ENCODE measurements at places on chromosomes 4 and X. TPM values are rescaled to one million over a fixed set of nuclear protein-coding genes. Genes with fewer than 3 reads are reported as not detected.

The CHIC1 gene
- polyA plus RNA-seq, result not detected

The ATG4A gene
- 3.0 TPM for polyA plus RNA-seq

The POU4F2 gene
- polyA plus RNA-seq, result not detected

The MAGED4 gene
- 32.1 TPM for polyA plus RNA-seq

The USP17L10 gene
- polyA plus RNA-seq, result not detected

- no peak overlapping the region for H3K27ac ChIP-seq
- no peaks in the 10 kb centered on the region for H3K4me1 ChIP-seq
- H3K36me3 ChIP-seq, result no peaks in the 10 kb centered on the region
- H3K27me3 ChIP-seq, result no peaks in the 10 kb centered on the region
- H3K4me3 ChIP-seq, result no peak overlapping the region
These were observed 1071.5 kb downstream of the PCDH7 start for GRCh38 chr4:31791666-31792065.

DNA sequence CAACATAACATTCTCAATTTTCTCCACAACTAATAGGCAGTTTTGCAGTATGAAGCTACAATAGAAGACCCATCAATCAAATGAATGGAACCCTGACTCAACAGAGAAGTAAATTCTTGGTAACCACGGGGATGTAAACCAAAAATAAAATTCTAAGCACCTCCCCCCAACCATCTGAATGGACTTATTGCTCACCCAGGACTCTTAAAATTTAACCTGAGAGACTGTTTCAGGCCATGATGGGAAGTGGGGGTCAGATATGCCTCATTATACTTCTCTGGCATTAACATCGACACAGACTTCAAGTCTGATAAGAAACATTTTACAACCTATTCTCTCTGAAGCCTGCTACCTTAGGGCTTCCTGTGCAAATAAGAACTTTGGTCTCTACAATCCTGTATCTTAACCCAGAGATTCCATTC lies 620.9 kb downstream of the TLL1 start:
- no peak for DNase-seq
- H3K27ac ChIP-seq, result no peak overlapping the region
- H3K4me1 ChIP-seq, result no peaks in the 10 kb centered on the region
- no peaks in the 10 kb centered on the region for H3K27me3 ChIP-seq
- no peaks in the 10 kb centered on the region for H3K36me3 ChIP-seq
- no peak overlapping the region for H3K4me3 ChIP-seq

DNA sequence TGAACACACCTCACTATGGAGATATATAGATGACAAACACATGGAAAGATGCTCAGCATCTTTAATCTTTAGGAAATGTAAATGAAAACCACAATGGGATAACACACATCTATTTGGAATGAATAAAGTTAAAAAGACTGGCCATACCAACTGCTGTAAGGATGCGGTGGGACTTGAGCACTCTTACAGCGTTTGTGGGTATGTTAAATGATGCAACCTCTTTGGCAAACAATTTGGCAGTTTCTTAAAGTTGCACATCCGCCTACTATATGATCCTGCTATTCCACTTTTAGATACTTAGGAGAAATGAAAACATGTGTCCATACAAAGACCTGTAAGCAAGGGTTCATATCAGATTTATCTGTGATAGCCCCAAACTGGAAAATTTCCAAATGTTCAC lies 50.7 kb downstream of the MRPL1 start:
- no peak overlapping the region for H3K4me3 ChIP-seq
- H3K36me3 ChIP-seq, result peaks cover 4% of the 10 kb centered on the region
- H3K27ac ChIP-seq, result no peak overlapping the region
- no peaks in the 10 kb centered on the region for H3K27me3 ChIP-seq
